SW 1271 (cell line): ENCODE measurements at places on chromosomes 5 and 9.

DNA sequence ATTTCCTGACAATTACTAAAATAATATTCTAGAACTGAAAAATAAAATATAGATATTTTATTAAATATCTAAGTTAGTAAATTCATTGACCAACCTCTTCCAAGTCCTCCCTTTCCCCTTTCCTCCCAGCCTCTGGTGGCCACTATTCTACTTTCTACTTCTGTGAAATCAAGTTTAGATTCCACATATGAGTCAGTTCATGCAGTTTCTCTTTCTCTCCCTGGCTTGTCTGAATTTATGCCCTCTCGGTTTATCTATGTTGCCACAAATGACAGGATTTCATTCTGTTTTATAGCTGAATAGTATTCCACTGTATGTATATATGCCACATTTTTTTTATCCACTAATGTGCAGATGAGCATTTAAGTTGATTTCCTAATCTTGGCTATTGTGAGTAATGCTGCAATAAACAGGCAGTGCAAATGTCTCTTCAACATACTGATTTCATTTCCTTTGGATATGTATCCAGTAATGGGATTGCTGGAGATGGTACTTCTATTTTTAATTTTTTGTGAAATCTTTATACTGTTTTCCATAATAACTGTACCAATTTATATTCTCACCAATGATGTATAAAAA, 52.3 kb downstream of the WDR36 start:
- no peak for DNase-seq

- DNase-seq, result no peak
Measured at GRCh38 chr9:84325347-84325973, 15.1 kb downstream of the SLC28A3 start.

GRCh38 chr9:82148901-82149461, 160.4 kb downstream of the SPATA31D1 start:
- DNase-seq, result no peak

DNA sequence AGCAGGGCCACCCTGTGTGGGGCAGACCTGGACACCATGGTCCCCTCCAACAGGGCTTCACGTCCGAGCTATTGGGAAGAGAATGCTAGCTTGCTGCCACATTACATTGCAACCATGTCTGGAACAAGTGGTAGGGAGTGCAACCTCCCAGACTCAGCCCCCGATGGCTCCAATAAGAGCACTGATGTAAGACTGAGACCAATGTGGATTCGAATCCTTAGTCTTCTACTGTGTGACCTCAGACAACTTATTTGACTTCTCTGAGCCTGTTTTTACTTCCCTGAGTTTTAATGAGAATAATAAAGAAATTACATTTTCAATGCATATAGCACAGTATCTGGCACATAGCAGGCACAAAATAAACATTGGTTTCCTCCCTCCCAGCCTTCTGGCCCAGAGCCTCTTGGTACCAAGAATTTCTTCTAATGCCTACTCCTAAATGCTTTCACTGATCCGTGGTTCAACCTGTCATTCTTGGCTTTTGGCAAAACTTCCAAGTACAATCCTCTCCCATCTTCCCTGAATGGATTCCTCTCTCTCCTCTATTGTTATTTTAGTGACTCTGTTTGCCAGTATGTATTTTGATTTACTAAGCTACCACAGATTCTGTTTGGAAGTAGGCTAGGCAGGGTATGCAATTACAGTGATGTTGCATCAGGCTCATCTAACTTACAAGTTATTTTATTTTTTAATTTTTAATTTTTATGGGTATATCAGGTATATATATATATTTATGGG, 34.6 kb upstream of the COL15A1 start:
- DNase-seq, result no peak

DNA sequence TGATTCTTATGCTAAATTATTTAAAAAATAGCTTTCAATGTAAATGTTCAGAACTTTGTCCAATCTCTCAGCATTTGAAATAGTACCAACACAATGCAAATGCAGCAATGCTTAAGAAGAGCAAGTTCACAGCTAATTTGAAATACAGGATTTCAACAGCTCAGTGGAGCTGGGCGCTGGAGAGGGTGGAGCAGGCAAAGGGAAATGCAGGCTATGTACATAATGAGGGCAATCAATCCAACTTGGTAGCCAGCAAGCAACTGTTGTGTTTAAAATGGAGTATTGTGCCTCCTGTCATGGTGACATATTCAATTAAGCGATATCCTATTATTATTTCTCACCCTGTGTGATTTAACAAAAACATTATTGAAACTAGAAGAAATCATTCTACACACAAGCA, 568.8 kb downstream of the PSAT1 start:
- no peak for DNase-seq

- DNase-seq, result no peak
Measured at GRCh38 chr9:12790001-12790400, 15.2 kb downstream of the LURAP1L start.

GRCh38 chr5:132895719-132896305, 22.3 kb downstream of the LEAP2 start:
- DNase-seq, result no peak

- DNase-seq, result no peak
Measured at GRCh38 chr9:77495834-77496671, 152.1 kb downstream of the GNA14 start.
